Pancreas (tissue), 10 donors: ENCODE measurements at places on chromosomes 1 and 21. TPM values are rescaled to one million over a fixed set of nuclear protein-coding genes. Genes with fewer than 3 reads are reported as not detected.

DNA sequence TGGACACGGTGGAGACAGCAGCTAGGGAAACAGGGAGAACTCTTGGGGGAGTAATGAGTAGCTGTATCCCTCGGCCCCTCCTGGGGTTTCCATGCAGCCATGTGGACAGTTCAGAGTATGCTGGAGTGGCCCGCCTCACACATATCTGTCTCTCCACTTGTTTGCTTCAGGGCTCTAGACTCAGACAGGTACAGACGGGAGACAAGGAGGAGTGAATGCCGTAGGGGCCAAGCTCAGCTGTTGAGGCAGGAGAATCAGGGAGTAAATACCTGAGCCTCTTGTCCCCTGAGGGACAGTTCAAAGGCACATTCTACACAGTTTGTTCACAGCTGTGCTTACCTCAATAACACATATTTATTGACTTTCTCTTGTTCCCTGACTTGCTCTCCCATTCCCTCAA is 7.7 kb upstream of the PTGFRN start:
- DNase-seq, result no peak

DNA sequence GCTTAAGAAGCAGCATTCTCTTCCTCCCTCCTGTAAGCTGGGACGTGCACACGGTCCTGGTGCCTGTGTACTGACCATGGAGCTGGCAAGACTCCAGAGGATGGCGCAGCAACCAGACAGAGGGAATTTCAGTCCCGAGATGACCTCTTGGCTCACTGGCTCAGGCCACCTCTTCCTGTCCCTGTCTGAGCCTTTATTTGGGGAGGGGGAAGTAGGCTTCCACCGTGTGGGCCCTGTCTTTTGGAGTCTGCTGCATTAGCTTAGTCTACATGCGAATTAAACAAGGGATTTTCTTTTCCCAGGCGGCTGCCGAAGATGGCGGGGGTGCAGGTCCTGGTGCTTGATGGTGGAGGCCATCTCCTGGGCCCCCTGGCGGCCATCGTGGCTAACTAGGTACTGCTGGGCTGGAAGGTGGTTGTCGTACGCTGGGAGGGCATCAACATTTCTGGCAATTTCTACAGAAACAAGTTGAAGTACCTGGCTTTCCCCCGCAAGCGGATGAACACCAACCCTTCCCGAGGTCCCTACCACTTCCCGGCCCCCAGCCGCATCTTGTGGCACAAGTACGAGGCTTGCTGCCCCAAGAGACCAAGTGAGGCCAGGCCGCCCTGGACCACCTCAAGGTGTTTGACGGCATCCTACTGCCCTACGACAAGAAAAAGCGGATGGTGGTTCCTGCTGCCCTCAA is 10.2 kb downstream of the IL24 start:
- DNase-seq, result no peak

DNA sequence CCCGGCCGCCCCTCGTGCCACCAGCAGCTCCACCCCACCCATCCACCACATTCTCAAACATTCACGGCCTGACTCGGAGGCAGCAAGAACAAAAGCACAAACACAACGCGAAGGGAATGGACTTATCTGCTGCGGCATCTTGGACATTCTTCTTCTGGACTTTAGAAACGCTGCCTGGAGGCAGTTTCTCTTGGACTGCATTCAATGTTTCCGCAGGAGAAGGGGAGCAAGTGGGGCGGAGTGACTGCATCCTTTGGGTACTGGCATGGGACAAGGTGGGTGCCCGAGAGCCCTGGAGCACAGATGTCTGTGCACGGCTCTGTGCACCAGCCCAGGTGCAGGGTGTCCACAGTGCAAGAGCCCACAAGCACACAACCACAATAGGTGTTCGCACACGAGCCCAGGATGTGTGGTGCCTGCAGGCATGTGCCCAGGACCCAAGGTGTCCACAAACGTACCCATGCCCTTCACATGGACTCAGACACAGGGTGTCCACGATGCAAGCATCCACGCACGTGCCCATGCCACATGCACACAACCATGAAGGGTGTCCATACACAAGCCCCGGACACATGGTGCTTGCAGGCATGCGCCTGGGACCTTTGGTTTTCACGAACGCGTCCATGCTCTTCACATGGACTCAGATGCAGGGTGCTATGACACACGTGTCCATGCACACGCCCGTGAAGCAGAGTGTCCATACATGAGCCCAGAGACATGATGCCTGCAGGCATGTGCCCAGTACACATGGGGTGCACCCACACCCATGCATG is 53.6 kb downstream of the WNT9A start:
- DNase-seq, result no peak

TEDDM1 gene
- polyA plus RNA-seq, result 0.05 TPM

NCSTN gene
- polyA plus RNA-seq, result 56.4 TPM

CYP4A22 gene
- polyA plus RNA-seq, result 0.11 TPM
